ENCODE measurements at places on chromosomes 3 and 15.

DNA sequence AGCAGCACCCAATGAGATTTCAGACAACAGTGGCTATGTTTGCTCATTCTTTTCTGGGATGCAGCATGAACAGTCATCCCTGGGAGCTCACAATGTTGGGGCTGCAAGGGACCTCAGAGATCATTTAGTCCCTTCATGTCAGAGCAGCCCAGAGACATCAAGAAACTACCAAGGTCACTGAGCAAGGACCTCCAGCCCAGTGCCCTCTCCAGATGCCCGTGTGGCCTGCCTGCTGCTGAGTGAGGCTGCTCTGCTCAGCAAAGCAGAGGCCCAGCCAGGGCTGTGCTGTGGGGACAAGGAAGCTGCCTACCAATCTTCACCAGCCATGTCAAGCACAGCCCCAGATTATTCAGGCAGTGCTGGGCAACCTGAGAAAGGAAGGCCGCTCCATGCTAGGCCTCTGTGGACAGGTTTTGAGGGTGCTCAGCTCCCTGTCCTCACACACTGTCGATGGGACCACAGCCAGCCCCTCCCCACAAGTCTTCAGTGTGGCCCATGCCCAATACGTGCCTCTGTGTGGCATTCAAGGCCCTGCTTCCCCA is 99.7 kb downstream of the DAPK2 start:
- no peak for DNase-seq

DNA sequence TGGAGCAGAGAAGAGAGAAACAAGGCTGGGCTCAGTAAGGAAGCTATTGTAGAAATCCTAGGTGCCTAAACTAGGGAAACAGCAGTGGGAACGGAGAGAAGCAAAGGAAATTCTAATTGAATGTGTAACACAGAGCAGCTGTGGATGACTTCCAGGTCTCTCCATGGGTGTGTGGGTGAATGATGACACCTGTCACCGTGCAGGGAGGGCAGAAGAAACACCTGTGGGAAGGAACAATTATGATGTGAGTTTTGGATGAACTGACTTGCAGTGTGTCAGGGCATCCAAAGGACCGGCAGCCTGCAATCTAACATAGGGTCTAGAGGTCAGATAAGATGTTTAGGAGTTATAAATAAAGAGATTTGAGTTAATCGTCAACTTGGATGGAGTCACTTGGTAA is 144.2 kb downstream of the RYR3 start:
- no peak for DNase-seq

GRCh38 chr3:146026547-146026946 is 134.4 kb downstream of the PLOD2 start:
- DNase-seq = no peak

GRCh38 chr3:10737785-10738184 is 78.2 kb upstream of the SLC6A11 start:
- DNase-seq = no peak

GRCh38 chr15:37652646-37653417 is 281.6 kb upstream of the TMCO5A start:
- DNase-seq = no peak

DNA sequence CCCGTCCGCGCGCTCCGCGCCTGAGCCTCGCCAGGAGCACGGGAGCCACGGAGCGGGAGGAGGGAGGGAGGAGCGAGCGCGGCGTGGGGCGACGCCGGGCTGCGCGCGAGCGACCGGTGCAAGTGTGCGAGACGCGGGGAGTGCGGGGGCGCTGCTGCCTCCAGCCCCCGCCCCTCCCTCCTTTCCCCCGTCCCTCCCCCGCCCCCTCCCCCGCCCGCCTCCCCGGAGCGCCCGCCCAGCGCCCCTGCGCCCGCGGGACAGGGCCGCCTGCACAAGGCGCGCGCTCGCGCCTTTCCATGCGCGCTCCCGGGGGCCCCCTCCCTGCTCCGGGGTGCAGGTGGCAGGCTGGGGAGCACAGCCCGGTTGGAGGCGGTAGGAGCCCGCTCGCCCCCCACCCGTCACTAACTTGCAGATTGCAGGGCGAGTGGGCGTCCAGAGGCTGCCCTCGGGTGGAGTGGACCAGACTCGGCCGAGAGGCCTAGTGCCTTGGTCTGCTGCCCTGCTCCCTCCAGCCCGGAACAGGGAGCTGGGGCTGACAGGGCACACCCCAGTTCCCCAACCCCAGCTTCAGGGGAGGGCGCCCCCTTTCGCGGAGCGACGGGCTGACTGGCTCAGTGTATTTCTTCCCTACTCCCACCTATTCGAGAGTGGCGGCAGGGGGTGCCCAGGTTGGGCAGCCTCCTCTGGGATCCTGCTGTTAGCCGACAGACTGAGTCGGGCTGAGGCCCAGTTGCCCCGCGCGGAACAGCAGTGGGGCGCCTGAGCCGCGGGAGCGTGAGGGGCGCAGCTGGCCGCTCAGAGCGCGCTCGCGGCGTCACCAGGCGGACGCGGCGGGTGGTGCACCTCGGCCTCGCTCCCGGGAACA is at the start of gene WNT7A:
TSS of gene WNT7A (minus strand) at position 126 of the 865 bp plus-strand sequence. CDS start 255 bp downstream, outside the sequence.
- DNase-seq = peak; percentile 61

- no peak for DNase-seq
Observed at GRCh38 chr15:90358124-90359033, 6.3 kb downstream of the ZNF774 start.

GRCh38 chr3:130658678-130659077 is 88.0 kb downstream of the PIK3R4 start:
- no peak for DNase-seq

DNA sequence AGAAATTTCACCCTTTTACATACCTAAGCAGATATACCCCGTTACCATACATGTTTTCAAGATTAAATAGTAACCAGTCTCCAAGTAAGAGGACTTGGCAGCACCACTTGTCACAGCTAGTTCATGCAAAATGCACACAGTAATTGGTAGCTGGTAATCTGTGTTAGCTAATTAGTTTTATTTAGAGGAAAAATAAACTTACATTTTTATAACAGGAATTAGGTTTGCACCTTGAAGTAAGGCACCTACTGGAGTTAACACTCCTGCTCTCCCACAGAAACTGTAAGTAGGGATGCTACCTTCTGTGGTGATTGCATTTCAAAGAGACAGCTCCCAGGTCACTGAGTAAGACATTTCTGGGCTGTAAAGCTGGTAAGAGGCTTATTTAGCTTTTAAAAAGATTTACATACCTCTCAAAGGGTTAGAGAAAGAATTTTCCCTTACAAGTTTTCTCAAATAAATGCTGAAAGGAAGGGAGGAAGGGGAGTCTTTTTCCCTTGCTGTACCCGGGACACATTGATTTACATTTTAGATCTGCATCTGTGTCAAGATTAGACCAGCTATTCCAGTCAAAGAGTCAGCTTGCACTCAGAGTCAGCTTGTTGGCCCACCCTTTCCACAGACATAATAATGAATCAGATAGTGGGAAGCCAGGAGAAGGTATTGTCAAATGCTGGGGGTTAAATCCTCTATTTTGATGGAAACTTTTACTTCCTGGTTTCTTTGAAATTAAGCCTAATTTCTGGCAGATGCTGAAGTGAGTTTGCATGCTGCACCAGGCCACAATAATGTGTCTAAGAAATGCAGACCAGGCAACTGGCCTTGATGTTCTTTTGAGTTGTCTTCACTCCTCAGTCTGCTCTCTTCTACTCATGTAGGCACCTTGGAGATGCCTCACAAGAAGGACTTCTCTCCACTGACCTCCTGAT is 77.6 kb upstream of the CHD2 start:
- no peak for DNase-seq

DNA sequence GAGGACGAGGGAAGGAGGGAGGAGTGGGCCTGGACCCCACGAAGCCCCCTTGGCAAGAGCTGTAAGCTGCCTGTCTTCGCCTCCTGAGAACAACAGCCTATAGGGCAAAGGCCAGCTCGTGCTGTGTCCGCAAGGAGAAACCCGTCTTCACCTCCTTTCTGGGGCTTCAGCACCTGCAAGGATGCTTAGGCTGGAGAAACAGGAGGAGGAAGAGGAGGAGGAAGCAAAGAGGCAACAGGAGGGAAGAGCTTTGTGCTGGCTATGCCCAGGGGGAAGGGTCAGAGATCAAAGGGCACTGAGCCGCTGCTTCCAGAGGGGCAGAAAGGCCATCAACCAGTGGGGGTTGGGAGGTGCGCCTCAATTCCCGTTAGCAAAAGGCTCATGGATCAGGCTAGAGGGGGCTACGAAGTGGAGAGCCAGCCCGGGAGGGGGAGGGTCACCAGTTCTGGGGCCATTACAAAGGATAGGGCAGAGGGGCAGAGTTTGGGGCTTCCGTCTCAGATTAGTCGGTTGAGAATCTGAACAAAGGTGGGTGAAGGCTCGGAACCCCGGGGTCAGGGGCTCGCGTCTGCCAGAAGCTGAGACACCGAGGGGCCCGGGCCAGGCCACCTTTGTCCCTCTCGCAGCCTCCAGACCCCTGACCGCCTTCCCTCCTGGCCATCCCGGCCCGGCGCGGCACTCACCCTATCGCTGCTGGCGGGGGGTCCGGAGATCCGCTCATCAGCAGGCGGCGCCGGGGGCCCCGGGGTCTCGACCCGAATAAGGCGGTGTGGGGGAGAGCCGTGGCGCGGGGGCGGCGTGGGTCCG is 792 bp downstream of the SHF start:
- DNase-seq = no peak

- no peak for DNase-seq
Observed at GRCh38 chr3:127953091-127954035, 38.3 kb downstream of the KBTBD12 start.

DNA sequence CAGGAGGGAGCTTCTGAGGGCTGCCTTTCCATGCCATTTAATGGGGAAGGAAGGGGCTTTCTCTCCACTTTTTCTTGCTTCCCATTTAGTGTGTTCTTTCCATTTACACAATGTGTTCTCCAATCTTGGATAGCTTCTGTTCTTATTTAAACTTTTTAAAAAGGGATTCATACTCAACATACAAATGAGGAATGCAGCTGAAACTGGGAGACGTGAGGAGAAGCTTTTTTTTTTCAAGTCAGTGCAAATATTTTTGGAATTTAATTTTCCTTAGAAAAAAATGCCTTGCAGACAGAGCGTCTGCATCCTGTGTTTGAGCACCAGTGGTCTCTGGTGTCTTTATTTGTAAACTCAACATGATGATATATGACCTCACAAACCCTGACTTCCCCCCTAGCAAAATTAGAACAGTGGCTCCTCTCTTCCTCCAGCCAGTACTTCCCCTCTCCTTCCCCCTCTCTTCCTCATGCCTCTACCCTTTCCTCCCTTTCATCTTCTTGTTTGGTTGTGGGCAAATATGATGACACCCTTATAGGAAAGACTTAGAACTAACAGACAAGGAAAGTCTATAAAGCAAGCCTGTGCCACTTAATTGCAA is 48.1 kb upstream of the PCSK6 start:
- DNase-seq = no peak

DNA sequence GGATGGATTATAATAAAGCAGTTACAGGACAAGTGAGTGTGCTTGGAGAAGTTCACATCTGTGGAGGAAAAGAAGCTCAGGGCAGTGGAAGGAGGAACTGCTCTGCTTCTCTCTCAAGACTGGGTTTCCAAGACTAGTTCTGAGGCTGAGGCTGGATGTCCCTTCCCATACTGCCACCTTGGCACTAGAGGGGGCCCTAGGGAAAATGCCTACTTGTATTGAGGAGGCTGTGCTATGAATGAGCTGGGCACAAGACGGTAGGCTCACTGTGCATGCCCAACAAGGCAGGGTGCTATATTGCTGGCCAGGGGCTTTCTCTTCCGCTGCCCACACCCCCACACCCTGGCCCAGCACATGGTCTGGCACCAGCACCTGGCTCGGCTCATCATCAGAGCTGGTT is 65.2 kb downstream of the SLCO2A1 start:
- DNase-seq = no peak

DNA sequence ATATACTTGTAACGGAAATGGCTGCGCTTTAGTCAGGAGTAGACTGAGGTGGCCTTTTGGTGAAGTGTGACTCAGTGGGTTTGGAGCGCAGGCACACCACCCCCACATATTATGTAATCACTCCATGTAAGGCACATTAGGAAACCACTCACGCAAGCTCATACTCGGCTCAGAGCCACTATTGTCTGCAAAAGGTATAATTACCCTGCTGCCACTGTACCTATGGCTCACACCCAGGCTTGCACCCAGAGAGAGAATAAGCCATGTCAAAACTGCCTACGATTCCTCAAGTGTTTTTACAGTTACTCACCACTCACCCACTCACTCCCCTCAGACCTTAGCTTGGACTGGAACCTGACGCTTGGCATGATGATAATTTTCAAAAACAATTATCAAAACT is 611.9 kb upstream of the CCDC54 start:
- DNase-seq = no peak

GRCh38 chr15:67059127-67059553 is 6.3 kb upstream of the SMAD3 start:
- DNase-seq = no peak

- DNase-seq = no peak
Observed at GRCh38 chr3:197498499-197499241, 57.1 kb downstream of the BDH1 start.

GRCh38 chr3:170848292-170848917 is 21.6 kb downstream of the RPL22L1 start:
- no peak for DNase-seq

- DNase-seq = no peak
Observed at GRCh38 chr3:134590766-134591165, 60.1 kb downstream of the KY start.

DNA sequence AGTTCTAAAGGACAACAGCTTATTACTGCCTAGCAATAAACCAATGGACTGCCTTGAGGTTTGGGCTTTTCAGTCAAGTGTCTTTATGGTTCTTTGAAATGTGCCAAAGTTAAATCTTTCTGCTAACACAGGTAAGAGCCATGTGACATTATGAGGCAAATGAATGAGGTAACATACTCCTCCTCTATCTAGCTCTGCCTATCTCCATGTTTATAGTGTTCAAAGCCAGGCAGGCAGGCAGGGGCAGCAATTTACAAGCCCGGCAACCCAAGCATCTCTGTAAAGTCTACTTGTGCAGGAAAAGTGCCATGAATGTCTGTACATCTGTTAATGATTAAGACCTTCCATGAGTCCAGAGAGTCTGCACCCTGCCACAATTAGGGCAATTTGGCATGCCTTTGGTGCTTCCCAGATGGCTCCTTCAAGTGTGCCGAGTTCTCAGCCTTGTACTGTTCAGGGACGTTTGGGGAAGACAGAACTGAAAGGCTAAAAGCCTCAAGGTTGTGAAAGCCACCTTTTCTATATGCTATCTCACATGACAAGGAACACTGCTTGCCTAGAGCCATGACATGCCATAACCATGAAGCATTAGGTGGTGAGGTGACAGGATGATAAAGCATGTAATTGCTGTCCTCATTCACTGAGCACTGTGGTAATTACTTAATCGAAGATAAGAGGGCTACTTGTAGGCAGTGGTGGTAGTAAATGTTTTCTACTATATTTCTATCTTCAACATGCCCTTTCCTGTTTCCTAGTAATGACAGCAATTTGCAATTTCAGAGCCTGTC is 41.4 kb upstream of the EIF1B start:
- DNase-seq = no peak

- DNase-seq = peak; percentile 15
Observed at GRCh38 chr3:127226946-127227842, 34.3 kb downstream of the PRR23E start.
